ENCODE measurements at places on chromosomes 13 and 19. TPM values are rescaled to one million over a fixed set of nuclear protein-coding genes. Genes with fewer than 3 reads are reported as not detected.

Gene ZNF442
- 0.86 TPM for total RNA-seq

Gene SHISA2
- total RNA-seq: not detected

Gene SUPT20H
- 40.9 TPM for total RNA-seq

Gene ATP7B
- 2.3 TPM for total RNA-seq

Gene PLPPR3
- 0.58 TPM for total RNA-seq

Gene POU4F1
- not detected for total RNA-seq

Gene PDX1
- not detected for total RNA-seq

Gene CPB2
- total RNA-seq: not detected

Gene DLL3
- 1.7 TPM for total RNA-seq

Gene GRIN3B
- not detected for total RNA-seq

Gene CLIP3
- total RNA-seq: 11.5 TPM

Gene PGLYRP1
- total RNA-seq: not detected

Gene MIR17HG
- 0.35 TPM for total RNA-seq

Gene SELENOV
- total RNA-seq: not detected

Gene NOVA2
- not detected for total RNA-seq

Gene CEACAM16
- total RNA-seq: not detected

Gene THAP8
- 8.4 TPM for total RNA-seq

Gene ETFB
- total RNA-seq: 157 TPM

Measured in myometrial cell (primary cell).